Karpas-422 (cell line): ENCODE measurements at places on chromosomes 12 and 14. TPM values are rescaled to one million over a fixed set of nuclear protein-coding genes. Genes with fewer than 3 reads are reported as not detected.
A peak's percentile ranks its signal among the peaks of the same experiment; 100 is the strongest.

The GPATCH2L gene
- 71.8 TPM in 2 replicates for total RNA-seq

- peak; percentile 81 for DNase-seq
Measured at GRCh38 chr14:77208291-77208978, 26.8 kb downstream of the TMEM63C start.

The CCDC38 gene
- 0.07 TPM in 1 of 2 replicates, not detected in the other for total RNA-seq

The DAO gene
- not detected in 2 replicates for total RNA-seq

DNA sequence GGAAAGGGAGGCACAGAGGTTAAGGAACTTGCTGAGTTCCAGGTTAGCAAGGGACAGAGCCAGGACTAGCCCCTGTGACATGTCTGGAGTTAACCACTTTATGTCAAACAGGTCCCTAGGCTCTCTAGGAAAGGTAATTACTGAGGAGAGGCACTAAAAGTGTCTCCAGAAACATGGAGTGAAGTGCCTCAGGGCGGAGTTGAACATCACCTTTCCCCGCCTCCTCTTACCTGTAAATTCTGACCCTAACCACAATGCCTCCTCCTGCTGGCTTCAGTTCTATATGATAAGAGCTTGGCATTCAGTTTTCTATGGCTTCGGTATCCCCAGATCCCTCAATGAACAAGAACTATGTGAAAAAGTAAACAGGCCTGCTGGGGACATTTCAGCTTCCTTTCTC is 18.1 kb downstream of the RPH3A start:
- DNase-seq: no peak

DNA sequence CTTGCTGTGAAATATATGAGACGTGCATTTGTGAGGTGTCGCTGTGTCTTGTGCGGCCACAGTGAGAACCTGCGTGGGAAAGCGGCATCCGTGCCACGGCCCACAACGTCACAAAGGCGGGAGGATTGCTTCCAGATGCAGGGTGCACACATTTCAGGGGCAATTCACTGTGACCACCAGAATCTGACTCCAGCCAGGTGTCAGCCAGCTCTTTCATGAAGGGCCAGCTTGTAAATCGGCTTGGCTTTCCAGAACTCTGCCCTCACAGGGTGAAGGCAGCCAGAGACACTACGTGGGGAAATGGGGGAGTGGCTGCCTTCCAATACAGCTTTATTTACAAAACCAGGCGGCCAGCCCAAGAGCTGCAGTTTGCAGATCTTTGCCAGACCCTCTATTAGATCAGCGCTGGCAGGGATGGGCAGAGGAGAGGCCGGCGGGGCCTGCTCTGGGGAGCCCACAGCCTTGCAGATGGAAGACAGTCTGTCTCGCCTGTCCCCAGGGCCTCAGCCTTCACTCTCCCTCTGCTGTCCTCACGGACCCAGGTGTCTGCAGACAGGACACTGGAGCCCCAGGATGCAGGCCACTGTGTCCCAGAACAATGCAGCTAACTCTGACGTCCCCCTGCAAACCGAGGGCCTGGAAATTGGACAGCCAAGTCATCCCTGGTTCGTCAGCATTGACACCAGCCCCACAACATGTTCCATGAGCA is 53.5 kb downstream of the ADGRD1 start:
- no peak for DNase-seq

The LRRC43 gene
- total RNA-seq: not detected in 2 replicates

GRCh38 chr12:127677537-127678131 is 589.3 kb upstream of the TMEM132C start:
- DNase-seq: peak; percentile 90

- no peak for DNase-seq
Measured at GRCh38 chr12:129145381-129145780, 292.1 kb downstream of the GLT1D1 start.

The GALNT6 gene
- 9.1 and 9.6 TPM in 2 replicates for total RNA-seq

- DNase-seq: no peak
Measured at GRCh38 chr14:91570021-91570420, 59.9 kb upstream of the PPP4R3A start.

- peak; percentile 75 for DNase-seq
Measured at GRCh38 chr12:68113644-68114043, 45.9 kb downstream of the IFNG start.

GRCh38 chr12:132775502-132776229 is 14.0 kb upstream of the ANKLE2 start:
- DNase-seq: no peak

The SERPINA9 gene
- 164 and 182 TPM in 2 replicates for total RNA-seq

DNA sequence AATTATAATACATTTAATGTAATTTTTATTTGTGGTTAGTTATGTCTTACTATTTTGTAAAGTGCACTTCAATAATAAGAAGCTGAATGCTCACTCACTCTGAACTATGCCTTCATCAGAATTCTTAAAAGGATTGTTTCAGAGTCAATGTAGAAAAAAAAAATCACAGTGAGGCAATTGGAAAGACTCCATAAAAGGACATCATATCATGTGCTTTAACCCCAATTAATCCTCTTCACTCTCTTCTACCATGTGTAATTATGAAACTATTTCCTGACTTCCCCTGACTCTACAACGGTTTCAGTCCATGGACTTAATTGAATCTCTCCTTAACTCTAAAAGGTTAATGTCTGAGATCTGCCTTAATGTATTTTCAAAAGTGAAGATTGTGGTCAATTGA is 250.4 kb upstream of the ALG10 start:
- DNase-seq: no peak

- DNase-seq: no peak
Measured at GRCh38 chr12:116444590-116444943, 114.6 kb upstream of the MAP1LC3B2 start.

- no peak for DNase-seq
Measured at GRCh38 chr12:118354903-118355302, 17.8 kb downstream of the TAOK3 start.

DNA sequence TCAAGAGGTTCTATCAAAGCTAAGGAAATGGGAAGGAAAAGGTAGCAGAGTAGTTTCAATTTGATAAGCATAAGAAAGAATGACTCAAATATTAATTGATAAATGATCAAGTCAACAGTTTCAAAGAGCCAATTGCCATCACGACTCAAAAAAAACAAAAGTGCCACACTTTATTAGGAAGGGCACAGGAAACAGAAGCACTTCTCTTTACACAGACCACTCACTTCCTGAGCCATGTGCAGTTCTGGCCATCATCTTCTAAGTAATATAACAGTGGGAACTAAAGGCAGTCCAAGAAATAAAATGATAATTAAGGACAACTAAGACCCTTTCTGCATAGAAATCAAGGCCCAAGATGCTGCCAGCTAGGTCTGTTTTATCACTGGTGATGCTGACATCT is 13.2 kb downstream of the TM7SF3 start:
- DNase-seq: no peak

DNA sequence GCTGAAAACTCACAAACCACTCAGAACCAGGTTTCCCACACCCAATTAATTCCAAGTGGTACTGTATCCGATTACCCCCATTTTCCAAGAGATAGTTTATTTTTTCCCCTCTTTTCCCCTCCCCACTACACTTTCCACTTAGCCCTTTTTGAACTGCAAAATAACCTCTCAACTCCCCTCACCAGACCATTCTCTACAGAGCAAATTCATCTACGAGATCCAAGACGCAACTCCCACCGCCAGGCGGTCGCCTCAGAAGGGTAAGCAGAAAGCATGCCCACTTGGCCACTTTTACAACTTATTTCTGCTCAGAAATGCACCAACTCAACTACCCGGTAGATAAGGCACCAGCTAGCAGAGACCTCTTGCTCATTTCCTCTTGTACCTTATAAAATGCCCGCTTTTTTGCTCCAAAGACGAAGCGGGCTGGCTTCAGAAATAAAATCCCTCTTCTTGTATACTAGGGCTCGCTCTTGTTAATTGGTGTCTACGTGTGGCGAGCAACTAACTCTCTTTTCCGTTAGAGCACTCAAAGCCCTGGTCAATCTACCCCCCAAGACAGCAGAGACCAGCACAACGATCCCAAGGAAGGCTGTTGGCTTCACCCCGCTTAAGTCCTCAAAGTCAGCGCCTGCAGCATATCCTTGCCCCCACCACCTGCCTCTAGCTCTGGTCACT is 910 bp upstream of the SRP54 start:
- DNase-seq: peak; percentile 83

DNA sequence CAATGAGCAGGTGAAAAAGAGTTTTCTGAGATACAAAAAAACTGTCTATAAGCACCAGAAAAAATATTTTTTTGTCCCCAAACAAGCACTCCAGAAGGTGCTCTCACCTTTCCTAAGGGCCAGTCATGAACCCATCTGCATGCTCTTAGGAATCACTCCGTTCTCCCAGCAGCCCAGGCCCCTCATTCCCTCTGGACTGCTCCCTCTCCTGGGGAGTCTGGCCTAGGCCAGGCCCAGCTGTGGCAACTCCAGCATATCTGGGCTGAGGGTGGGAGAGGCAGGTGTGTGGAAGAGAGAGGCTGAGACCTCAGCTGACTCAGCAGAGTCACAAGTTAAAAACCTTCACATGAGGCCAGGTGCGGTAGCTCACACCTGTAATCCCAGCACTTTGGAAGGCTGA is 54.6 kb downstream of the TRAFD1 start:
- DNase-seq: no peak

DNA sequence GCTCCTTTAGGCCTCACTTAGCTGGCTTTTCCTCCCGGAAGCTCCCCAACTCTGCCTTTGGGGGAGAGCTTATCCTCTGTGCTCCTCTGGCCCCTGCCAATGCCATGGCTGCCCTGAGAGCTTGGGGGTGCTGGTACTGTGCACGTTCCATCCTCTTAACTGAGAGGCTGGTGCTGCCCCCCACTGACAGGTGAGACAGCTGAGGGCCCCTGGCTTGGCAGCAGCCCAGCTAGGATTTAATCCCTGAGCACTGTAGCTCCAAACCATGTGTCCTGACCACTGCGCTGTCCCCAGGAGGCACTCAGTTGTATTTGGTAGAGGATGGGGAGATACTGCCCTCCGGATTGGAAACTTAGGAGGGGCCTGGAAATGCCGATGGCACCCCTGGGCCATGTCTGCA is 46.1 kb downstream of the UBE3B start:
- no peak for DNase-seq

The HCAR1 gene
- total RNA-seq: not detected in 2 replicates

The RD3L gene
- total RNA-seq: not detected in 2 replicates

DNA sequence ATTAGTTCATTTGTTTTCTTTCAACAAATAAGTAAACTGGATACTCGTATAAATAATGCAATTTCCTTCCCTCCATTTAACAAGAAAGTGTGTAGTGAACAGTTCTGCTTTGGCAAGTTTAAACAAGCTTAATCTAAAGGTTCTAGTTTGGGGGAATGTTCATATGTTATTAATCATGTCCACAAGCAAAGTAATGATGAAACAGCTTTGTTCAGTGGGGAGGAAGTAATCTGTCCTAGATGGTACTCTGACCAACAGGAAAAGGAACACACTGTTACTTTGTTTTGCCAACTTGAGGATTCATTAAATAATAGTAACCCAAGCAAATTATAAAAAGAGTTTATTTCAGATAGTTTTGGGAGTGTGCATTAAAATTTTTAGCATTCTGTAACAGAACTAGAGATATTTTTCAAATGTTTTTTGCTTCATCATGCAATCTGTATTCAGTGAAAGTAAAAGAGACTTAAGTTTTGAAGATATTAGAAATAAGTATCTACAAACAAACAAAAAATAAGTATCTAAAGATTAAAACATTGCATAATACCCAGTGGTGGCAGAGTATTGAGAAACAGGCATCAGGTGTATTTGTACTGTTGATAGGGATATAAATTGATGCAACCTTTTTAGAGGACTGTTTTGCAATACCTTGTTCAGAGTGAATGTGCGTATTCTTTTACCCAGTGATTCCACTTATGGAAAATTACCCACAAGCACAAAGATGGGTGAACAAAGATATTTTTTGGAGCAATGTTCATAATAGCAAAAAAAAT is 61.1 kb downstream of the RAB35 start:
- no peak for DNase-seq

DNA sequence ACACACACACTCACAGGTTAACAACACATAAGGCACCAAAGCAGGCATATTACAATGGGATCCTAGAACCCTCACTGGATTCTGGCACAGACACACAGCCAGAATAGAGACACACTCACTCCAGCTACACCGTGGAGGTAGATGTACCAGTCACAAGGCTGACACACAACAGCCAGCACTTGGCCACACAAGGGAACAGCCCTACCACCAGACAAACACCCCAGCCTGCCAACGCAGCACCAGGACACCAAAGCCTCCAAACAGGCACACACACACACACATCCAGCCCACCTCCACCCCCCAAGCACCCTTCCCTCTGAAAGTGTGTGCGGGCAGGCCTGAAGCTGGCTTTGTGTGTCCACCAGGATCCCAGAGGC is 10.9 kb upstream of the ITGB7 start:
- DNase-seq: no peak
